Midbrain (tissue), 1 donor: ENCODE measurements at places on chromosomes 2 and 18.

GRCh38 chr2:30266705-30267104 lies 35.4 kb downstream of the LBH start:
- no peak for DNase-seq

DNA sequence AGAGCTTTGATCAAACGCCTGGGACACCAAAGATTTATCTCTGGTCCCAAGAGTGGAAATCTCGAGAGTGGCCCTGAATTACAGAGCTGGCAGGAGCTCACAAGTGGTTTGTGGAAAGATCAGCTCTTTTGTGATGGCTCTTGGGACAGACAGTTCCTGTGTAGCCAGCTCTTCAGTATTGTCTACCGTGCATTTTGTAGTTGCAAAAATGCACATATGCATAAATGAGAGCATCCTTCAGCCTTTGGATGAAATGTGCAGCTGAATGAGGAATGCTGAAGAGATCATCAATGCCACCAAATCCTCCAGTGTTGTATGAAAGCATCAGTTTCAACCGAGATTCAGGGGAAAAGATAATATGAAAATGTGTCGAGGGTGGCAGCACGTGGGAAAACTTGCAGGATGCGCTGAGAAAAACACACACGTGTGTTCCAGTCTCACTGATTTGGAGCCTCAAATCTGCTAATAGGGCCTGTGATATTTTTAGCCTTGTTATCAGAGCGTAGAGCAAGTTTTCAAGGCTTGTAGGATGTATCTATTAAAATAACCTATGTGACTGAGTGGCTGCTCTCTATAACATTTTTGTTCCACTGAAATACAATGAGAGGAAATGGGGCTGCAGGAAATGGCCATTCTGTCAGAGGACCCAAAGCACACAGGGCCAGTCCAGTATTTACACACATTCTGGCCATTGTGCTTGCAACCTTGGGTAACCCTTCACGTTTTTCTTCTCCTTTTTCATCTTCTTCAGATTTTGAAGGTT lies 138.7 kb downstream of the PRKCE start:
- DNase-seq = no peak

DNA sequence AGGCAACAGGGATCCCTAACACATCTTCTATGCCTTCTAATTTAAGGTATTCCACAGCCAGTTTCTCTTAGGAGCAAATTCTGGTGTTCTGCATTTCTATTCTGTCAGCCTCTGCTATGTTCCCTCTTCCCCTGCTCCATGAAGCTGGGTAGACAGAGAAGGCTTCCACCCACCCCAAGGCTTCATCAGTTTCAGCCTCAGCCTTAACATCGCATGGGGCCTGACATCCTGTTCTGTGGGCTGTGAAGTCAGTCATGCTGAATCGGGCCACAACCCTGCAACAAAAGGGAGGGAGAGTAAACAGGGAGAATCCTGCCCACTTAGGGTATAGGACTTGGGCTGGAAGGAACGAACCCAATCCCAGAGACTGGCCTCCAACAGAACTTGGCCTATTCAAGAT lies 70.6 kb upstream of the PPM1B start:
- DNase-seq = no peak

DNA sequence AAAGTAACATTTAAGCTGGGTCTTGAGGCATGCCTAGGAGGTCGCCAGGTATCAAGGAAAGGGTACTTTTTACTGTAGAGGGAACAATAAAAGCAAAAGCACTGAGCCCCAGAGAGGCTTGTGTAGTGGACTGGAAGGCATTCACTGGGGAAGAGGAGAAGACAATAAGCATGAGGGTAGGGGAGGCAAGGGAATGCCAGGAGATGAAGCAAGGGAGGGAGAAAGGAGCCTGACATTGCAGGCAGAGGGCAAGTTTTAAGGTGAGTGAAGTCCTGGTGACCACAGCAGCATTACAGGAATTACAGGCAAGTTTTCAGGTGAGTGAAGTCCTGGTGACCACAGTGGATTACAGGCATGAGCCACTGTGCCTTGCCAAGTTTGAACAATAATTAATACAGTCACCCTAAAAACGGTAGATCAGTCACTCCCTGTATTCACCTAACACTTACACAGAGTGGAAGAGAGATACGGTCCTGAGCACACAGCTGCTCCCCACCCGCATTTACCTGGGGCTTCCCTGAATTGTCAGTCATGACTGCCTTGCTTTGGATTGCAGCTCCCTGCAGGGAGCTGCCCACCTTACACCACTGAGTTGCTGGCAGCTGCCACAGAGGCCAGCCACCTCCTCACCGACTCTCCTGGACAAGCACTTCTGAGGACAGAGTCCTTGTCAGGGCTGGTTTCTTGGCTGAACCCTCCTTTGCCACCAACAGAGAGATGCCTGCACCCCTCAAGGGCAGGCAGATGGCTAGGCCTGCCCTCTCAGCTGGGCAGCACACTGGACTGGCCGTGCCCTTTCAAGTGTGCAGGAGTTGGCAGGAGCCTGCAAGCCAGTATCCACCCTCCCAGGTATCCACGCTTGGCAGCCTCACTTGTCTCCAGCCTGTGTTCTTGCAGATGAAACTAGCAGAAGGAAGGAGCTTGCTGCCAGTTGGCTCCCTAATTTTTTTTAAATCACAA lies 153.2 kb upstream of the MSH6 start:
- no peak for DNase-seq

DNA sequence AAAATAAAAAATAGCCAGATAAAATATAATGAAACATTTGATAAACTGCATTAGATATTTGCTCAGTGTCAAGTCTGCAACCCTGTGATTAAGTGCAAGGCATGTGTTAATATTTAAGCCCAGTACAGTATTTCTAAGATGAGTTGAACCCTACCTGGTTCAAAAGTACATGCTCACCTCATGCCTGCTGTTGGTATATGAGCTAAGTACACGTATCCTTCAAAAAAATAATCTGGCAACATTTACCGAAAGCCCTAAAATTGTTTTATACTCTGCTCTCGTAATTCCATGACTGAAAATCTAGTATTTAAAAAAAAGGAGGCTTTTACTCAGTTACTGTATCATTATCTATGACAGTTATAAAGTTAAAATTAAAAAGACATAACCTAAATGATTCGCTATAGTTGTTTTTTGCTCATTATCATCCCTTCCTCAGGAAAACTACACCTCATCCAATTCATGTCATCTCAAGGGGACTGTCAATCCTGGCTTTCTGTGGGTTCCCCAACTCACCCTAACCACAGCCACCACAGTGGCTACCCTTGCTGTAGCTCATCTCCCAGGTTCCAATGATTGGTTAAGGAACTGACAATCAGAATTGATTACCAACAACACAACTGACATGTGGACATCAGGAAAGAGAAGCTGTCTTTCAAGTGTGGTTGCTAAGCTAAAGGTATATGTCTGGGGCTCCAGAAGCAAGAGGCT lies 10.6 kb downstream of the TLK1 start:
- no peak for DNase-seq

DNA sequence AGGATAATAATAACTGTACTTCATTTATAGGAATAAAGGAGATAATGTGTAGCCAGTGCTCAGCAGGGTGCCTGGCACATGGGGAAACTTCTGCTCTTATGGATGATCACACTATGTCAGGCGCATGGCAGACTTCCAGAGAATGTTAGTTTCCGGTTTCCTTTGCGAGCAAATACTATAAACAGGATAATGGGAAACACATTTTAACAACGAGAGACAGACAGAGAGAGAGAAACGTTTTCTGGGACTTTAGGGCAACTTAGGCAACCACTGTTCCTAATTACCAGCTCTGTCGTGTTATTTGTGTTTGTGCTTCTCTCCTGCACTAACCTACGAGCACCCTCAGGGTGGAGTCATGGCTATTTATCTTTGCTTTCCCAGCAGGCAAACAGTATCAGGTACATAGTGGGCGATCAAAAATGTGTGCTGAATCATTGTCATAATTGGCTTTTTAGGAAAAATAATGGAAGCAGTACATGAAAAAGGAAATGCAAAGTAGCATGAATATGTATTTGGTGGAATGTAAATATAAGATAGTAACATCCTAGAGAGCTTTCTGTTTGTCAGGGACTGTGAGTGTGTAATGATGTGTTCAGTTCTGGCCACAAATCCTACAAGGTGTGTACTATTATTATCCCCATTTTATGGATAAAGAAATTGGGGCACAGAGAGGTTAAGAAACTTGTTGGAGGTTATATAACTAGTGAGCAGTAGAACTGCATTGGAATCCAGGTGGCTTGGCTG lies 36.8 kb upstream of the IGFBP2 start:
- DNase-seq = no peak

- DNase-seq = no peak
These were observed 504.3 kb upstream of the ID2 start for GRCh38 chr2:8177566-8177965.

- no peak for DNase-seq
These were observed 153.0 kb downstream of the ZFP36L2 start for GRCh38 chr2:43073401-43073825.

DNA sequence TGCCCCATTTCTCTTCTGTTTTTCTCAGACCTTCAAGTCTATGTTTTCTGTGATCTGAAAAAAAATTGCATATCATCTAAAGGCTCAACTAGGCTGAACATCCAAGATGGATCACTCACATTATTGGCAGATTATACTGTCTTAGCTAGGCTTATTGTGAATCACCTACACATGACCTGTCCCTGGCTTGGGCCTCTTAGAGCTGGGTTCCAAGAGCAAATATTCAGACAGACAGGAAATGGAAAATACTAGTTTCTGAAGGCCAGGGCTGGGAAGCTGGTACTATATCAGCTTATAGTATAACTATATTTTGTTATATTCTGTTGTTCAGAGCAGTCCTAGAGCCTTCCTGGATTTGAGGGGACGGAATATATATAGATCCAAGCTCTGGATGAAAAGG lies 90.3 kb downstream of the PIK3C3 start:
- DNase-seq = no peak

DNA sequence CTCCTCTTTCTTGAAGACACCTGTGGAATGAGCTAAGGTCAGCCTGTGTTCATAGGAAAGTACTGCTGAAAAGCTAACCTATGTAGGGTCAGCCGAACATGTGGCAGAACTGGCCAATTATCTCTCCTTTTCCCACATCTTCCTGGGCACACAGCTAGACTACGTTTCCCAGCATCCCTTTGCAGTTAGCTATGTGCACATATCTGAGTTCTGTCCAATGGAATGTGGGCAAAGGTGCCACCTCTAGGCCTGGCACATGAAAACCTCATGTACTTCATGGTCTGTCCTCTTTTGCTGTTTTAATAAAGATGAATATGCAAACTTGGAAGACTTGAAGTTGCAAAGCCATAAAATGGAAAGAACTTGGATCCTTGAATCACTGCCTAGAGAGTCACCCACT lies 352.6 kb downstream of the TNS1 start:
- DNase-seq = no peak

- DNase-seq = no peak
These were observed 29.3 kb downstream of the SLC14A1 start for GRCh38 chr18:45753286-45753685.

- DNase-seq = no peak
These were observed 17.9 kb downstream of the DAW1 start for GRCh38 chr2:227889336-227889735.

- DNase-seq = no peak
These were observed 1.2 kb upstream of the SELENOI start for GRCh38 chr2:26344581-26345282.

DNA sequence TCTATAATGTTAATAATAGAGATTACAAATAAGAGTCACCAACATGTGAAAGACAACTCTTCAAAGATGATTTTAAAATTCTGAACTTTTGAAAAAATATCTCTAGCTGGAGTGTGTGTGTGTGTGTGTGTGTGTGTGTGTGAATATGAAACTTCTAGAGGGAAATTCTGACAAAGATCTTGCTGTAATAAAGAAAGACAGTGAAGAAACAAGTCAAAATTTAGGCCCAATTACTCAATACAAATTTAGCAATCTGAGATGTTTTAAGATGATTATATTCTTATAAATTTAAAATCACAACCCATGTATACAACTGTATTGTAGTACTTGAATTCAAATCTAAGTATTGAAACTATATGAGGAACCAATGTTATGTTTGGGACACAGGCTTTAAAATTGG lies 57.2 kb upstream of the UGP2 start:
- DNase-seq = no peak

DNA sequence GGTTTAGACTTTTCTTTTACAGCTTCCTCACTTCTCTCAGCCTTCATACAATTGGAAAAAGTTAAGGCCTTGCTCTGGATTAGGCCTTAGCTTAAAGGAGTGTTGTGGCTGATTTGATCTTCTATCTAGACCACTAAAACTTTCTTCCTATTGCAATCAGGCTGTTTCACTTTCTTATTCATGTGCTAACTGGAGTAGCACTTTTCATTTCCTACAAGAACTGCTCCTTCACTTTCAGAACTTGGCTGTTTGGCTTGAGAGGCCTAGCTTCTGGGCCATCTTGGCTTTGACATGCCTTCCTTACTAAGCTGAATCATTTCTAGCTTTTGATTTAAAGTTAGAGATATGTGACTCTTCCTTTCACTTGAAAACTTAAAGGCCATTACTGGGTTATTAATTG lies 114.3 kb downstream of the ARHGEF4 start:
- no peak for DNase-seq

GRCh38 chr2:207491956-207492355 lies 37.8 kb upstream of the CREB1 start:
- DNase-seq = no peak

DNA sequence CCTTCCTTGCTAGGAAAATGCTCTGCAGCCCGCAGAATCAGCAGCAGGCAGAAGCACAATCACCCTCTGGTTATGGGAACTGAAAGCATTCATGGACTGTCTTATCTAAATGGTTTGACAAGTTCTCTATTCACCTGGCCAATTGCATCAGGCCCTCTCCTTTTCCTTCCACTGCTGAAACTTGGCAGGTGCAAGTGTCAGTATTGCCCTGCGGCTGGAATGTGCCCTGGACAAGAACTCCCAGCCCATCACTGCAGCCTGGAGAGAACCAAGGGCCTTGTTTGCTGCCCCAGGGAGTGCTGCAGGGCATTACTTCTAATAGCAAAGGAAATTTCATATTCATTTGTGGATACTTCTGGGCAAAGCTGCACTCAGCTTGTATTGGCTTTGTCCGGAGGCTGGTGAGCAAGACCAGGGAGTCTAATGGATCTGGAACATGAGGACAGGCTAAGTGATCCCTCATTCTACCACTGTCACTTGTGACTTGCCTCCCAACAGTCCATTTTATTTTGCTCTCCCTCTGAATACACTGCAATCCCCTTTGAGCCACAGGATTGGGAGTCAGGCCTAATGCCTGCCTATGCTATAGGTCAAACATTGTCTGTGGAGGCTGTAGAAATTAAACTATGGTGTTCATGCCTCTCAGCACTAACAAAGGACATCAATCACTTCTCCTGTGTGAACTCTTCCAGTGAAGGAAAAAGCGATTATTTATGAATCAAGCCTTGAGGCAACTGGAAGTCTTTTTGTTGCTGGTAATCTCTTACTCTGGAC lies 116.9 kb downstream of the LYPD6B start:
- DNase-seq = no peak

- DNase-seq = no peak
These were observed 50.1 kb downstream of the RNF144A start for GRCh38 chr2:6967301-6967700.

GRCh38 chr2:85414761-85415553 lies 3.6 kb upstream of the SH2D6 start:
- DNase-seq = no peak

- DNase-seq = no peak
These were observed 84.9 kb downstream of the DYSF start for GRCh38 chr2:71538241-71538640.

- no peak for DNase-seq
These were observed 27.6 kb downstream of the EMX1 start for GRCh38 chr2:72944804-72945449.
